ENCODE measurements at places on chromosomes 3 and 15.

DNA sequence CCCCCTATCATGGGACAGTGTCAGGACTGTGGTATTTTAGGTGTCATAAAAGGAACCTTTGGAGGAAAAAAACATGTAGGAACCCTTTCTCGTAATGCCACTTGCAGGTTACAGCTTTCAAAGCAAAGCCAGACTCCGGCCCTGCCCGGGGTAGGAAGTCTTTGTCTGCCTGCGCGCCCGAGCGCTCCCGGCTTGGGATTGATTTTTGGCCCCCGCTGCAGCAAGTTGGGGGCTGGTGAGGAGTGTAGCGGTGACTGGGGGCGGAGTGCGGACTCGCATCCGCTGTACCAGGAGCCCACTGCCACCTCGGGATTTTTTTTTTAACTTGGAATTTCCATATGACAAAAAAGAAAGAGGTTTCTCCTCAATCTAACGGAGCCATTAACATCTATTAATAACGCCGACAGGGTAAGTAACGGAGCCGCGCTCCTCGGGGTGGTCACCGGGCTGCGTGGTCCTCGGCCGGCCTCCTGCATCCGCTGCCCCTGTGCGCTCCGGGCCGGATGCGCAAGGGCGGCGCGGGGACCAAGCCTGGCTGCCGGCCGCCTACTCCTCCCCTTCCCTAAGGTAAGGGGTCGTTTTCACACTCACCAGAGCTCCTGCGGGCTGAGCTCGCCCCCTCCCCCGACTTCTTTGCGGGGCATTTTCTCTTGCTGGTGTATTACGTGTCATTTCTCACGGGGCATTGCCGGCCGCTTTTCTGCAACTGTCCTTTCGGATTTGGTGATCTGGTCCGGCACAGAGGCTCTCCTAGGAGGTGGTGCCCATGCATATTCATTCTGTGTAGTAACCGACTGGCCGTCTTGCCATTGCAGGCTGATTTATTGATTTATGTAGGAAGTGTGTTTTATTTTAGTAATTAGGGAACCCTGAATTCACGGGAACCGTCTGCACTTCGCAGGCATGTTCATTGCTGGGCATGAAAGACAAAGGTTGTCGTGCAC is 219.8 kb upstream of the TOPAZ1 start:
- no peak overlapping the region for H3K27ac ChIP-seq
- H3K27me3 ChIP-seq: no peaks in the 10 kb centered on the region
- H3K36me3 ChIP-seq: no peaks in the 10 kb centered on the region
- H3K4me1 ChIP-seq: no peaks in the 10 kb centered on the region
- DNase-seq: no peak

DNA sequence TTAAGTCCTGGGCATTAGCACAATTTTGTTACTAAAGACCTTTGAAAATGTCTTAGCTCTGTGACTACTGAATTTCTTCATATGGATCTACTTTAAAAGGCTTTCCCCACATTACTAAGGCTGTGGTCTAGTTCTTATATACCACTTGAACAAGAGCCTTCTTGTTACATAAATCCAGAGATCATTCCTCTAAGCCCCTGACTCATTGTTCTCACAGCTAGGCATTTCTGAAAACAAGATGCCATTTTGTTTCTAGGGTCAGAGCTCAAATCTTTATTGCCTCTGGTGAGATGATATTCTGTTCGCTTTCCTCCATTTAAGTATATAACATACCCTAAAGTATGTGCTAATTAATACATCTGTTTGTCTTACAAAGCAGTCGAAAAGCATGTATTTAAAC is 29.8 kb upstream of the LPP start:
- no peaks in the 10 kb centered on the region for H3K36me3 ChIP-seq
- H3K4me1 ChIP-seq: no peaks in the 10 kb centered on the region
- peak overlapping the region; percentile 52 for H3K27ac ChIP-seq

- H3K4me3 ChIP-seq: no peak overlapping the region
- peaks cover 11% of the 10 kb centered on the region for H3K4me1 ChIP-seq
- H3K27ac ChIP-seq: peak overlapping the region; percentile 58
- no peak for DNase-seq
Observed at GRCh38 chr3:156445117-156446090, 109.5 kb downstream of the SSR3 start.

- H3K4me1 ChIP-seq: no peaks in the 10 kb centered on the region
- H3K27me3 ChIP-seq: no peaks in the 10 kb centered on the region
- DNase-seq: no peak
- peaks cover 10% of the 10 kb centered on the region for H3K36me3 ChIP-seq
Observed at GRCh38 chr3:4387210-4388204, 79.6 kb downstream of the SUMF1 start.

DNA sequence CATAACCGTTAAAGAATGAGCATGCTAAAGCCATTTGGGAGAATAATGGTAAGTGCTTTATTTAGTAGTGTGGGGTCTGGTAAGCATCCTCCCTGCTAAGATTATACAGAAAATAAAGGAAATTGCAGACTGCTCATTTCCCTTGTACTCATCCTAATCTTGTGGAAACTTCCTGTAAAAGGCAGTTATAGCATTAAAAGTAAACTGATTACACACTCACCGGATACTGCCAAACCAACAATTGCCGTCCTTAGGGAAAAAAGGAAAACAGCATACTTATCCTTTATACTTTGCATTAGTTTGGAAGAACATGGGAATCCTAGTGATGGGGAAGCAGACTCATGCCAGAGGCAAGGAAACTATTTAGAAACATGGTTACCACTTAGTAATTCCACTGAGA is 5.3 kb upstream of the SPRED1 start:
- H3K27me3 ChIP-seq: no peaks in the 10 kb centered on the region
- peaks cover 6% of the 10 kb centered on the region for H3K4me1 ChIP-seq
- H3K4me3 ChIP-seq: no peak overlapping the region

- H3K27me3 ChIP-seq: no peaks in the 10 kb centered on the region
- no peak overlapping the region for H3K4me3 ChIP-seq
- H3K4me1 ChIP-seq: no peaks in the 10 kb centered on the region
- DNase-seq: no peak
- H3K36me3 ChIP-seq: no peaks in the 10 kb centered on the region
Observed at GRCh38 chr3:127061641-127062040, 78.7 kb downstream of the PLXNA1 start.

DNA sequence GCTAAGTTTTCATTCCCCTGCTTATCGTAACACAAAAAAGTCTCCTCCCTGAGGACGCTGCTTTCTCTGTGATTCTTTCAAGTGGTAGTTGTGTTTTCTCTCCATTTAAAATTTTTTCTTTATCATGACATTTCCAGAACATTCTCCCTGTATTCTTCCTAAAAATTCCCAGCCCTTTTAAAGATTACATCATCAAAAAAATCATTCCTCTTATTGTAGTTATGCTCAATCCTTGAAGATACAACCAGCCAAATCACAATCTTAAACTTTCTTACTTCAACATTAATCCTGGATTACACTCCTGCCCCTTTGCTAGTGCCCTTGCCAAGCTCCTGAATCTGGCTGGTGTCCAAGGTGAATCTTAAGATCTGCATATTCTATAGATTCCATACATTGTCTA is 163.7 kb upstream of the CBLB start:
- no peak overlapping the region for H3K27ac ChIP-seq
- H3K4me3 ChIP-seq: no peak overlapping the region
- H3K36me3 ChIP-seq: no peaks in the 10 kb centered on the region
- H3K4me1 ChIP-seq: no peaks in the 10 kb centered on the region
- DNase-seq: no peak
- no peaks in the 10 kb centered on the region for H3K27me3 ChIP-seq

DNA sequence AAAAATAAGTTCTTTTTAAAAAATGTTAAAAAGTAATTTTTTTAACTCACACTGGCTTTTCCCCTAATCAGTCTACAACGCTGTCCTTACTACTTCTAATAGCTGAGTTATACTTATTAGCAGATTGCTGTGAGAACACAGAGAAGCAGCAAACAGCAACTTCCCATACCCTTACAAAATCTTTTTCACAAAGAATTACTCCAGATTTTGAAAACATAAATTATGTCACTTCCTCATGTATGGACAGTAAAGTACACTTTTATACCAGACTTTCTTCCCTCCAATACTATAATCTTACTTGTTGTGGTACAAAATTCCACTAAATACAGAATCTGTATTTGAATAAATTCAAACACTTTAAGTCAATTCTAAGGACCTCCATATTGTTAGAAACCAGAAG is 2.1 kb downstream of the PHC3 start:
- H3K27ac ChIP-seq: no peak overlapping the region
- DNase-seq: no peak
- H3K4me1 ChIP-seq: peaks cover 6% of the 10 kb centered on the region
- H3K27me3 ChIP-seq: no peaks in the 10 kb centered on the region
- H3K4me3 ChIP-seq: no peak overlapping the region

- H3K4me3 ChIP-seq: peak overlapping the region; percentile 93
- H3K36me3 ChIP-seq: no peaks in the 10 kb centered on the region
- peak; percentile 81 for DNase-seq
- H3K4me1 ChIP-seq: peaks cover 83% of the 10 kb centered on the region
- H3K27me3 ChIP-seq: no peaks in the 10 kb centered on the region
Observed at GRCh38 chr3:69085833-69086722, 1.3 kb downstream of the ARL6IP5 start.

DNA sequence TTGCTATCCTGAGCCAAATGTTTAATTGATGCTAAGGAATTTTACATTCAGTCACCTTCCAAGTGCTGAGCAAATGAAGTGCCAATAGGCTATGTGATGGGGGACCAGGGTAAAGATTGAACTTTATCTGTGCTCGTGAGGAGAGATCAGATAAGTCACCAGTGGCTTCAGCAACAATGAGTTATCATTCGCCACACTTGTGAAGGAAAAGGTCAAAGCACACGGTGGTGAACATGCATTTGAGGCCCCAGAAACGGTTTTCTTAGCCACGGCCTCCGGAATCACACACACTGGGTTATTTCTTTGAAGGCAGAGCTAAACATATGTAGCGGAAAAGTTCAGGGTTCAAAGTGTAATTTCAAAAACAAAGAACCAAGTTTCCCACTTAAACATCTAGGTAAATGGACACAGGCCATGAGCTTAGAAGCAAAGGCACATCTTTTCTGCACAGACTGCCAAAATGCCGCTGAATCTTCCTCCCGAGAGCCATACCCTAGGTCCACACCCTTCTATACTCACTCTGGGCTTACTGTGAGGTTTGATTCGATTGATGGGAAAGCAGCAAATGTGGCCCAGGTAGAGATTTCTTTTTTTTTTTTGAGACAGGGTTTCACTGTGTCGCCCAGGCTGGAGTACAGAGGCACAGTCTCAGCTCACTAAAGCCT is 268.5 kb downstream of the SHQ1 start:
- H3K36me3 ChIP-seq: no peaks in the 10 kb centered on the region
- no peak for DNase-seq
- no peaks in the 10 kb centered on the region for H3K27me3 ChIP-seq
- no peak overlapping the region for H3K27ac ChIP-seq

DNA sequence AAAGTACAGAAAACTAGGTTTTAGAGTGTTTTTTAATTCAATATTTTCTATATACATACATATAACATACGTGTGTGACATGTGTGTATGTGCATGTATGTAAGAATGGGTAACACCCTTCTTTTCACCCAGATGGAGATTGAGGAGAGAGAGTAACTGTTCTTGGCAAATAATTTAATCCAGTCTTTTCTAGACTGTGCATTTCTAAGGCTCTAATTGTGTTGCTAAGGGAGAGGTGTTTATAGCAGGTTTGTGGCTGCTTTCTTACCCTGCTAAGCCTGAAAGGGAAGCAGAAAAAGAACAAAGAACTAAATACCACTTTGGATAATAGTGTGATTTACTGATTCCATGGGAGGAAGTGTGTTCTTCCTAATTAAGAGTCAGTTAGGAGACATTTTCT is 46.0 kb upstream of the ALDH1L1 start:
- H3K4me1 ChIP-seq: no peaks in the 10 kb centered on the region
- H3K36me3 ChIP-seq: no peaks in the 10 kb centered on the region
- H3K4me3 ChIP-seq: no peak overlapping the region
- no peak for DNase-seq
- no peak overlapping the region for H3K27ac ChIP-seq

DNA sequence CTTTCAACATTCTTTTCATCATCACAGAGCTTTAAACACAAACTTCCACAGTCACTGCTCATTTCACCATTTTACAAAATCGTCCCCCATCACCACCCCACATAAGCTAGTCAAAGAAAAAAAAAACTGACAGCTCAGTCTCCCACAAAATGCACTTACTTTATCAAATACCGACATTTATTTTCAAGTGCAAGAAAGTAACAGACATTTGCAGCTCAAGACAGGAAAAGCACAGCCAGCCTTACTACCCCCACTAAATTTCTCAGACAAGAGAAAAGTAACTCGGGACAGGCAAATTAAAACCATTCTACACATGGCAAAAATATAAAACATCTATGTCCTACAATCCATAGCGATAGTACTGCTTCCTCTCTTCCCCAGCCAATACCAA is 402.4 kb downstream of the SHQ1 start:
- H3K4me1 ChIP-seq: no peaks in the 10 kb centered on the region
- no peak for DNase-seq
- H3K27ac ChIP-seq: no peak overlapping the region
- H3K36me3 ChIP-seq: no peaks in the 10 kb centered on the region
- H3K4me3 ChIP-seq: peak overlapping the region; percentile 90
- no peaks in the 10 kb centered on the region for H3K27me3 ChIP-seq

DNA sequence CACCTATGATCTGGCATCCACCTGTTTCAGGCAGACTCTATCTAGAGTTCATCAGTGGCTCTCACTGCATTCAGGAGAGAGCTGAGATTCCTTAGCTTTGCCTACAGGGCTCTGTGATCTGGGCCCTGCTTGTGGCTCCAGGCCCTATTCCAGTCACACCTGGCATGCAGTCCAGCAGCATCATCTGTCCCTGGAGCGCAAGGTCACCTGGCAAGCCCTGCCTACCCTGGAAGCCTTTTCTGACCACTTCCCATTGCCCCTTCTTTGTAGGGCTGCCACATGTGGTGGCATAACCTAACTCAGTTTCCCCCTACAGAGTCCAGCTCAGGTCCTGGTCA is 115.1 kb upstream of the PLXNA1 start:
- DNase-seq: no peak
- no peak overlapping the region for H3K27ac ChIP-seq
- no peaks in the 10 kb centered on the region for H3K4me1 ChIP-seq
- no peak overlapping the region for H3K4me3 ChIP-seq

DNA sequence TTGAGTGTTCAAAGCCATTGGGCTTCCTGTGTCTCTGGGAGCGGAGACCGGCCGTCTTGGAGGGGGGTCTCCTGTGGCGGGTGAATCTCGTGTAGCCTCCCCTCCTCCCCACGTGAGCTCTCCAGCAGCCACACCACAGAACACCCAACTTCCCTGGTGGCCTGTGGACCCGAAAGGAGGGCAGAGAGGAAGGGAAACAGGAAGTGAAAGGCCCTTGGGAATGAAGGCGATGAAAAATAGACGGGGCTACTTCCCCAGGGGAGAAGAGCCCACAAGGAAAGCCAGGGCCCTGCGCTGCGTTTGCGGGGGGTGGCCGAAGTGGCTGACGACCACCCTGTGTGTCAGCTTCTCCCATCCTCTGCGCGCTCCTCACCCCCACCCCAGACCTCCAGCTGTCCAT is 5.4 kb downstream of the ANKRD63 start:
- no peak for DNase-seq
- peaks cover 17% of the 10 kb centered on the region for H3K4me1 ChIP-seq
- H3K27ac ChIP-seq: no peak overlapping the region
- H3K27me3 ChIP-seq: peaks cover 53% of the 10 kb centered on the region
- H3K4me3 ChIP-seq: no peak overlapping the region
- no peaks in the 10 kb centered on the region for H3K36me3 ChIP-seq
